Stimulated activated CD8-positive, alpha-beta memory T cell treated with anti-CD3 and anti-CD28 coated beads, Interleukin-4, amount 100 ng/mL, for 1 hour (primary cell): ENCODE measurements at places on chromosomes 16 and 17.

DNA sequence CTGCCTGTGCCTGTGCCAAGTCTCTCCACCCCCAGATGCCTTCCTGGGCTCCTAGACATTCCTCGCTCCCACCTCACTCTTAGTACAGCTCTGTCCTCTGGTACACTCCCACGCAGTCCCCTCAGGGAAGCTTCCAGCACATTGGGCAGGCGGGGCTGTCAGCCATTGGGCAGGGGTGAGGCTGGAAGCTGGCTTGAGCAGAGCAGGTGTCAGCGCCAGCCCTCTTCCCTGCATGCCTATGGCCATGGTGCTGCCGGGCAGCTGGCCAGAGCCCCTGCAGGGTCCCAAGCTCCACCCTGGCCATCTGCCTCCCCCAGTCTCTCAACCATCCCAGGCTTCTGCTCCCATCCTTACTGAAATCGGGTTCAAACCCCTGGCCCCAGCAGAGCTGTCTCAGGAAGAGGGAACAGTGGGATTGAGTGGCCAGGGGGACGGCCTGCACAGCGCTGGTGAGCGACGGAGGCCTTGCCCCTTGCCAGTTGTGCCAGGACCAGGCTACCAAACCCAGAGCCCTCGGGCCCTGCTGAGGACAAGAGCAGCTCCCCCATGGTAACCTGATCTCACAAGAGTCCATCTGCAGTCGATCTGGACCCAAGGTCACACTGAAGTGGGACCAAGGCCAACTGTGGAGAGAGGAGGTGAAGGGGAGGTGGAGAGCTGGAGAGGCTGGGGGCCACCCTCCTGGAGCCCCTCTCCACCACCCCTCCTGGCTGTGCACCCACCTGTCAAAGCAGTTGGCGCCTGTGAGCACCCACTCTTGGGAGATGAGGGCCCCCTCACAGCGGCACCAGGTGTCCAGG lies 2.4 kb upstream of the B9D1 start:
- no peak for DNase-seq

- no peak for DNase-seq
Measured at GRCh38 chr17:60557805-60558204, 31.8 kb upstream of the APPBP2 start.

DNA sequence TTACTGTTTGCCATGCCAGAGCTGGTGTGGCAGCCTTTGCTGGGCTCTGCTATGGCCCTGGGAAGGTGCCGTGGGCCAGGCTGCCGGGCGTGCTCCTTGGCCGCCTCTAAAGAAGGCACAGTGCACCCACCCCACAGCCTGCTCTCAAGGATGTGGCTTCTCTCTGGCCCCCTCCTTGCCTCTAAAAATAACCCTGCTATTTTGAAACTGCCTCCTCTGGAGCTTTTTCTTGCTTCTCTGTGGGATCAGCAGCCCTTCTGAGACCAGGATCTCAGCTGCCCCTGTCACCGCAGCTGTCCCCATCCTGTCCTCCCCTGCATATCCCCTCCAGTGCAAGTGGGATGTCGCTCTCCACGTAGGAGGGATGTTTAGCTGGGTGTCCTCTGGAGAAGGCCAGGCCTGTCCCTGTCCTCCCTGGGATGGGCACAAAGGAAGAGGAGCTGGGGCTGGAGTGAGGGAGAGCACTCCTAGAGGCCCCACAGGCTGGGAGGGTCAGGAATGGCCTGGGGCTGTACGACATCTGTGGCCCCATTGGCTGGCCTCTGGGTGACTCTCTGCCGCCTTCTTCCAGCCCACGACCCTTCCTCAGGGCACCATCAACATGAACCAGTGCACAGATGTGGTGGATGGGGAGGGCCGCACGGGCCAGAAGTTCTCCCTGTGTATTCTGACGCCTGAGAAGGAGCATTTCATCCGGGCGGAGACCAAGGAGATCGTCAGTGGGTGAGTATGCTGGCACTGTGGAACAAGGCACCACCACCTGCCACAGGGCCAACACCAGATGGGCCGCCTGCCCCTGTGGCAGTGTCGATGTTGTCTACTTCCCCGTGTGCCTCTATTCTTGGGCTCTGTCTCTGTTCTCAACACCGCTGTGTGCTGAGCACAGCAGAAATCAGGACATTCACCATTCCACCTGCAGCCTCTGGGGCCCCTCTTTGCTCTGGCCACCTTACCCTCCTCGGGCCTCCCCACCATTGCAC lies 79.7 kb downstream of the PLD6 start:
- DNase-seq = no peak

- DNase-seq = no peak
Measured at GRCh38 chr16:21560462-21560861, 38.9 kb upstream of the METTL9 start.

DNA sequence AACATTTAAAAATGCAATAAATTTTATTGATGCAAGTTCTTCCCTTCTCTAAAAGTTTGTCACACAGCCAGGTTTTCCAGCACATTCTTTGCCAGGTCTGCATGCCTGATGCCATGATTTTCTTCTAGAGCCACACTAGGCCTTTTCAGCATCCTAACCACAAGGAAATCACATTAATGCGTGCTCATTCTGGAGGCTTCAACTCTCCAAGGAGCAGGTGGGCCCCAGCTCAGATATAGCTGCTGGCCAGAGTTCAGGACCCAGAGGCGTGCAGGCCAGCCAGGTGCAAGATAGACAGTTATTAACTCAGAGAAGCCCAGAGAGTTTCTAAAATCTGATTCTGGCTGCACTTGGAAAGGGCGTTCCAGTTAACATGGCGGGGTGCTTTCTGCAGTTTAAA lies 124.5 kb upstream of the MAF start:
- DNase-seq = no peak

- no peak for DNase-seq
Measured at GRCh38 chr17:40032322-40033320, 17.4 kb downstream of the CSF3 start.

DNA sequence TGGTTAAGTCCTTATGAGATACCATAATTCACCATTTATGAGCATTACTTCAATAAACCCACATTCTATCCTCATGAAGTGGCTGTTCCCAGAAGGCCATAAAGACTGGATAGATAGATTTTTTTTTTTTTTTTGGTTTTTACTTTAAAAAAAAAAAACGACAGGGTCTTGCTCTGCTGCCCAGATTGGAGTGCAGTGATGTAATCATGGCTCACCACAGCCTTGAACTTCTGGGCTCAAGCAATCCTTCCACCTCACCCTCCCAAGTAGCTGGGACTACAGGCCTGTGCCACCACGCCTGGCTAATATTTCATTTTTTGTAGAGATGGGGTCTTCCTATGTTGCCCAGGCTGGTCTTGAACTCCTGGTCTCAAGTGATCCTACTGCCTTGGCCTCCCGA lies 102.3 kb downstream of the XYLT1 start:
- DNase-seq = no peak
